Endothelial cell of umbilical vein (primary cell): ENCODE measurements at places on chromosomes 6 and 20. TPM values are rescaled to one million over a fixed set of nuclear protein-coding genes. Genes with fewer than 3 reads are reported as not detected.
A peak's percentile ranks its signal among the peaks of the same experiment; 100 is the strongest.

DNA sequence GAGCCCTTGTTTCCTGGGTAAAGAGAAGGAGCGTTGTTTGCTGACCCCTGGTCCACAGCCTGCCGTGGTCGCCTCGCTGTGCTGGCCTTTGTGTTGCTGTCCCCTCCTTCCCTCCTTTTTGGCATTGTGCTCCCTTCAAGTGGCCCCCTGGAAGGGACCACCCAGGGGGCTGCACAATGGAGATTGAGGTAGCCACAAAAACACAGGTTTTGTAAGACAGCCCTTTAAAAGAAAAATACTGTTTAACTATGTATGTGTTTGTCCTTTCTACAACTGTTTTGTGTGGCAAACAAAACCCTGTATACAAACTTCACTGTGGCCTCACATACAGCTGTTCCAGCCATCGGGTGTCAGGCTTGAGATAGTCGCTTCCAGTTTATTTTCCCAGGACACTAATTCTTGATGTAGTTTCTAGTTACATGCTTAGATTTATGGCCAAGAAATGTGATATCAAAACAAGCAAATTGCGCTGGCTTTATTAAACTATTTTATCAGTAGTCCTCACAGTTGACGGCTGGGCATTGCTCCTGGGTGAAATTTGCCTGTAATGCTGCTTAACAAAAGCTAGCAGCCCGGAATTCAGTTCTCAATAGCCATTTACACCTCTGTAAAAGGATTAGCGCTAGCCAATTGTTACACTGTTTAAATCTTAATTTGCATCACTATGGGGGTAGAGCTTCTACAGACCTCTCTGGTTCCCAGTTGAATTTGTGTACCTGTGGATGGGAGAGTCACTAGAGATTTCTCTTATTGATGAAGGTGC lies 64.1 kb downstream of the KIZ start:
- no peak for DNase-seq

- no peak for DNase-seq
Observed at GRCh38 chr6:169045486-169045885, 208.2 kb downstream of the THBS2 start.

MAFB gene
- total RNA-seq, result 1.3 and 1.8 TPM in 2 replicates

DNA sequence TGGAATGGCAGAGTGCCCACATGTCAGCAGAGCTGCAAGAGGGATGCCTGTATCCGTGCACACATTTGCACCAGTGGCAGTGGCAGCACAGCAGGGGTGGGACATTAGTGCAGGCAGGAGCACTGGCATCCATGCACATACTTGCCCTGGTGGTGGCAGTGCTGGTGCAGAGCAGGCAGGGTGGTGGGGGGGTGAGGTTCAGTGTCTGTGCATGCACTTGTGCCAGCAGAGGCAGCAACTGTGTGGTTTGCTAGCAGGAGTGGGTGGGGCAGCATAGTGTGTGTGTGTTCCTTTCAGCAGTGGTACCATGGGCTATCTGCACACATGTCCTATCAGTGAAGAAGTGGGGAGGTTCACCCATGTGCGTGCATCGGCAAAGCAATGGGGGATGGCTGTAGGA lies 151.6 kb downstream of the EPM2A start:
- DNase-seq, result no peak

- peak; percentile 56 for DNase-seq
Observed at GRCh38 chr6:41098366-41098765, 25.6 kb downstream of the NFYA start.

KIAA1755 gene
- 0.51 and 0.58 TPM in 2 replicates for total RNA-seq

DNA sequence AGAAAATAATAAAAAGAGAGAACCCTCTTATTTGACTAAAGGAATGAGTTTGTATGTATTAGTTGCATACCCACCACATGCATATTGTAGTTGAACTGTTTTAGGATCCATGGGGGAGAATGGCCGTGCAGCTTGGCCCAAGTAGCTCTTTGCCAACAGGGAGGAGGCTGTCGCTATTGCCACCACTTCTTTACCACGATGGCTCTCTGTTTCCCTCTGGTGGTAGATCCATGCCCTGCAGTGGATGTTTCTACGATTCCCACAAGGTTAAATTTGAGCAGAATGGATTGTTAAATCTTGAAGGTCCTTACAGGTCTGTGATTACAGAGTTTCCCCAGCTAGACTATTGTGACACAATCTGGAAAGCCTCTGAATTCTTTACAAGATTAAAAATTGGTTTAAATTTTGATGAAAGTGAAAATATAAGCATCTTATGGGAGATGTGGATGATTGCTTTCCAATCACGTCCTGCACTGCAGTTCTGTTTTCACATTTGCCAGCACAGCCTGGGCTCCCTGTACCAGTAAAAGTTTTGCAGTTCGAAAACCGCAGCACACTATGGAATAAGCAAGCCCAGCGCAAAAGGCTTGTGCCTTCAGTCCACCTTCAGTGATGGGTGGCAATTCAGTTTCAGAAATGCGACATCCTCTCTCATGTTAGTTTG lies 34.4 kb upstream of the FNDC1 start:
- peak; percentile 62 for DNase-seq

TXLNB gene
- 0.18 and 0.28 TPM in 2 replicates for total RNA-seq
